ENCODE measurements at places on chromosomes 7 and 10.

DNA sequence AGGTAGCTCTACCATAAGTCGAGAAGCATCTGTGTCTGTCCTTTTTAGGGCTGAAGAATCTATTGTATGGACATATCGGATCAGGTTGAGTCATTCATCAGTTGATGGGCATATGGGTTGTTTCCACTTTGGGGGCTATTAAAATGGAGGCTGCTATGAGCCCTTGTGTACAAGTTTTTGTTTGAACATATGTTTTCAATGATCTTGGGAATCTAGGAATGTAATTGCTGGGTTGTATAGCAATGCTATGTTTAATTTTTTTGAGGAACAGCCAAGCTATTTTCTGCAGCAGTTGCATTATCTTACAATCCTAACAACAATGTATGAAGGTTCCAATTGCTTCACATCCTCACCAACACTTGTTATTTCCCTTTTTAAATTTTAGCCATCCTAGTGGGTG is 46.4 kb upstream of the HABP2 start:
- no peak for DNase-seq

DNA sequence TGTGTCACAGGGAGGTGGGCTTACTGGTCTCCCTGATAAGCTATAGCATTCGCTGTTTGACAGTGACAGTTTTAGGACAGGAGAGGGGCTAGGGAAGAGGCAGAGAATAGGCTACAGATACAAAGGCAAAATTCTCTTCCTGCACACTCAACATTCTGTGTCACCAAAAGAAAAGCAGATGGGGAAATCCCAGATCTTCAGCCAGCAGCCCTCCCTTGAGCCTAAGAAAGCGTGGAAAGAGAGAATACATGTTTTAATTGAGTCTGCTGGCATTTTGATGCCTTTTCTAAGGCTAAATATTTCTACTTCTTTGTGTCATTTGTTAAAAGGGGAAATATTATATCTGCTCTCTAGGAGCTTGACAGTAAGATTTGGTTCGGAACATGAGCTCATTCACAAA is 247.0 kb downstream of the TRIL start:
- DNase-seq: no peak

GRCh38 chr7:143849785-143850479 is 52.0 kb downstream of the TCAF1 start:
- no peak for DNase-seq

GRCh38 chr10:110556969-110557601 is 10.4 kb upstream of the SMC3 start:
- peak; percentile 66 for DNase-seq

DNA sequence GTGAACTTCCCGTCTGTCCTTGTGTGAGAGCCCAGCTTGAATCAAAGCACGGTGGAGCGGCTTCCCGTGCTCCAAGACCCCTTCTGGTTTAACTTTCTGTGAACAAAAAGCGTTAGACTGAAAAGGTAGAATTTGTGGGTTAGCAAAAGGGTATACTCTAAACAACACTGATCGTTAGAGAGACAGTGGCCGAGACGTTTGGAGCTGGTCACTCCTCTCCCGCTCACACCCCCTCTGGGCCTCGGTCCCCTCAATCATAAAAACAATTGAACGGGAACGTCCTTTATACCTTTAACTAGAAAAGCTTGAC is 502 bp downstream of the PRKRIP1 start:
- DNase-seq: no peak

DNA sequence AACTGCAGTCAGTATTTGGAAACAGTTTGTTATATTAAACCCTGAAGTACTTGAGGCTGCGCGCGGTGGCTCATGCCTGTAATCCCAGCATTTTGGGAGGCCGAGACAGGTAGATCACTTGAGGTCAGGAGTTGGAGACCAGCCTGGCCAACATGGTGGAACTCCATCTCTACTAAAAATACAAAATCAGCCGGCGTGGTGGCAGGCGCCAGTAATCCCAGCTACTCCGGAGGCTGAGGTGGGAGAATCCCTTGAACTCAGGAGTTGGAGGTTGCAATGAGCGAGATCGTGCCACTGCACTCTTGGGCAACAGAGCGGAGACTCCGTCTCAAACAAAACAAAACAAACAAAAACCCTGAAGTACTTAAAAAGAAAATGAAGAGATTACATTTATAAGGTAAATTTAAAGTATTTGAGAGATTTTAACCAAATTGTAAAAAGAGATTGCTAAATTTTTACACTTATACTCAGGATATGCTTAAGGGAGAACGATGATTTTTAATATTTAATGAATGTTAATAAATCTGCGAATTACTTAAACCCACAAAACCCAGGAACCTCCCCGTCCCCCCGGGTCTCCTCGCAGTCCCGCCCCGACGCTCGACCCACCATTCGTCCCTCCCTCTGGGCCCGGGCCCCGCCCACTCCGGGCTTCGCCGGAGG is 425 bp upstream of the MTG1 start:
- DNase-seq: no peak

- DNase-seq: no peak
Measured at GRCh38 chr10:71366690-71367089, 30.0 kb upstream of the CDH23 start.

- DNase-seq: no peak
Measured at GRCh38 chr10:34539533-34540315, 275.4 kb downstream of the PARD3 start.

DNA sequence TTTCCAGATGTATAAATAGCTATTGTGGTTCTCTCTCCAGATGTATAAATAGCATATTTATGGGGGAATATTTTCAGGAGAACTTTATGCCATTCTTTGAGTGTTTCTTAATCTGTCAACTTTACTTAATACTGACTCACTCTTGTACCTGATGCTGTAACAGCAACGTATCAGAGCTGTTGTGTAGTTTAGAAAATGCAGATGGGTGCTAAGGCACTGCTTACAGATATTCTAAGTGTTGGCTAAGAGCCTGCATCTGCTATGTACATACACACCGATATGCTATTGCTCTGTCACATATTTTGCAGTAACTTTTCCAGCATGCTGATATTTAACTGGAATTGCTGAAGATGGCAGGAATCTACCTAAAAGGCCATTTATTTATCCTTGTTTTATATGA is 71.9 kb downstream of the WDR37 start:
- no peak for DNase-seq
